Stimulated activated CD4-positive, alpha-beta T cell treated with anti-CD3 and anti-CD28 coated beads, Interleukin-12 subunit alpha, Interleukin-12 subunit beta, amount 100 ng/mL, for 48 hours (primary cell): ENCODE measurements at places on chromosomes 6 and 20.

DNA sequence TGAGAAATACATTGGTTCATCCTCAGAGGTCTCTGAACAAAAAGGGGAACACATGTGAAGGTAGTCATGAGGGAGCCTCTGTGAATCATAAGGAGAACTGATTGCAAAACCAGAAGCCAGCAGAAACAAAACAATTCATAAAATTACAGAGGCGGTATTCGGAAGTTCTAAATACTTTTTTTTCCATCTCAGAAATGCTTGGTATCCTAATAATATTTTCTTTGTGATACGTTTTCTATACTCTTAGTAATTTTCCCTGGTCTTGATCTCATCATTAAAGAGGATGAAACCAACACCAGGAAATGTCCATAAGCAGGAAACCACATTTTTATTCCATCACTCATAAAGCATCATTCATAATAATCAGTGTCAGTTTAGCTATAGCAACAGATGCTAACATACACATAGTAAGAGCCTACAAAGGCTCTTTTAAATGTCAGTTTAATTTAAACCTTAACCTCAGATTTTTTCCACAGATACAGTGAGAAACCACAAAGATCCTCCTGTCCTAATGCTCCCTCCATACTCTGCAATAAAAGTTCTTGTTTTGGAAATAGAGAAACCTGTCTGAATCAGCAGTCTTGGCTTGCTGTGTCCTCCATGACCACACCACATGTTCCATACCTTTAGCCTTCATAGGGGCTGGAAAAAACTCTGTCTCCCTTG, 29.2 kb downstream of the SGK1 start:
- no peak for DNase-seq

DNA sequence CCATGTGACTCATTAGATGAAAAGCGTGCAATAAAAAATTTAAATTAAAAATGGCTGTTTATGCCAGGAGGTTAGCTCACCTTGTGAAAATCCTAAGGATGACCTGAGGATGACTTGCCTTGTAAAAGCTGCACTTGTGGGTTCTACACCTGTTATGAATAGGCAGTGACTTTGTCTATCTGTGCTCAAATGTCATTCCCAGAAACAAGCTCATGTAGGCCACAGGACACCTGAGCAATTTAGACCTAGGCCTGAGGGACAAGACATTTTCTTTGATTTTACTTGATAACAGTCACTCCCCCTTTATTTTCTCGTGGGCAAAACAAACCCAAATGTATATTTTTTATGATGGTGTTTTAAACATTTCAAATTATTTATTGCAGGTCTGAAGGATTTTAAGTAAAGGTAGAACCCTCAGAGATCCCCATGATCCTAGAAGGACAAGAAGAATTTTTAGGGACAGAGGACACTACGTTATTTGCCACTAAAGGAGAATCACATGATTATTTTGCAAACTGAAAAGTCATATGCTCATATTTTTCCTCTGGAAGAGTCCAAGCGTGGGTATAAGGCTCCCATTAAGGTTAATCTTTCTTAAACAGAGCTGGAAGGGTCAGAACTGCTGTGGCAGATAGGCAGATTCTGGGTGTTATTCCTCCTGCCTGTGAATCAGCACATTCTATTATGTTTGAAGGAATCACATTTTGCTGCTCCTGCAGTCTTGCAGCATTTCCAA, 277.5 kb upstream of the MAN1A1 start:
- DNase-seq: no peak

- DNase-seq: no peak
Observed at GRCh38 chr6:22322103-22323030, 25.5 kb upstream of the PRL start.

DNA sequence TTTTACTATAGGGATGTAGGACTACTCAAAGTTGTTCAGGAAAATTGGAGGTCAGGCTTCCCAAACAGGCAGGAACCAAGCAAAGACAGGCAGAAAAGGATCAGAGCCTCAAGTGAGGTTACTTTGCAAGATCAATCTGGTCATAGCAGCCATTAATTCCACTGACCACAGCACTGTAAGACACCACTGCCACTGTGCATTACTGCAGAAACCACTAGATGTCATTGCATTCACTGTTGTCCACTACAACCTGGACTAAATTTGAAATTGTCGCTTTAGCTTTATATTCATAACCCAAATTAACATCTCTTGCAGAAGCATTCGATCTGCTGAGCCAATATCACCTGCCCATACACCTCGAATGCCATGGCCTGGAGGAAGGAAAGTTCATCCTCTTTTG, 126.9 kb upstream of the UFL1 start:
- no peak for DNase-seq

DNA sequence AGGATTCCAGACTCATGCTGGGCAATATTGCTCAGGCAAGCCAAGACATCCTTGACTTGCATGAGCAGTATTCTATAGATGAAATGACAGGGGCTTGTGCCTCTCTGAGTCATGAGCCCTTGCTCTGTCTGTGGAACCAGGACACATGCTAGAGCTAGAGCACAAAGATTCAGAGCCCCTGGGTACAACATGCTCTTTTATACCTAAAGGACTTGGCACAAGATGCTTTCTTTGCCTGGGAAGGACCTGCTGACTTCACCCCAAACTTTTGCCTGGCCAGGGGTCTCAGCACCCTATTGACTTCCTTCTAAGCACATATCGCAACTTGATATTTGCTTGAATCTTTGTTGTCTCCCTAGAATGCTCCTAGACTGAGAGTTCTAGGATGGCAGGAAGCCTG, 27.4 kb downstream of the TGM6 start:
- no peak for DNase-seq

GRCh38 chr6:4610256-4610655, 165.9 kb upstream of the CDYL start:
- no peak for DNase-seq

GRCh38 chr6:143195349-143195845, 134.7 kb downstream of the AIG1 start:
- no peak for DNase-seq

DNA sequence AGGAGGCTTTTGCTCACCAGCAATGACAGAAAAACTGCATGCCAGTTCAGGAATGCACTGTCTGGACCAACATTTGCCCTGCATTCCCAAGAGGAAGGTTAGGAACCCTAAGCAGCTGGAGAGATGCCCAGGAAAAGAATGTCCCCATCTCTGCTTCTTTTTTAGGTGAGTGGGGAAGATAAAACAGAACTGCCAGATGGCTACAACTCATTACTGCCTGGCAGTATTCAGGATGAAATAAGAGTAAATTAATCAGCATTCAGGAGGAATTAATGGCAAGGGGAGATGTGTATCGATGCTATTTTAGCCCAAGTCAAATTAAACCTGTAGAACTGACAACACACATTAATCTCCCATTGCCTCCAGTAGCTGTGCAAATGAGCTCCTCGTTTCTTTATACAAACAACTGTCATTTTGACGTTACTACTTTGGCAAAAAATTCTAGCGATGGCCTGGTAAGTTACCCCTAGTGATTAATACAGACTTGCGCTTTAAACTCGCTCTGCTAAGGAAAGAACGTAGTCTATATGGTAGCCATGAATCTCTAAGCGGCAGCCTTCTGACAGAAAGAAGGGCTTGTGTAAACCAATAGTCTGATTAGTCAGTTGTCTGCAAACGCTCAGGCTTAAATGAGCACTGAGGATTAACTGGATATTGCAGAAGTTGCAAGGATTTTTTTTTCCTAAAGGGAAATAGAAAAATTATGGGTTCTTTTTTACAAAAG, 16.7 kb upstream of the SMLR1 start:
- DNase-seq: no peak

DNA sequence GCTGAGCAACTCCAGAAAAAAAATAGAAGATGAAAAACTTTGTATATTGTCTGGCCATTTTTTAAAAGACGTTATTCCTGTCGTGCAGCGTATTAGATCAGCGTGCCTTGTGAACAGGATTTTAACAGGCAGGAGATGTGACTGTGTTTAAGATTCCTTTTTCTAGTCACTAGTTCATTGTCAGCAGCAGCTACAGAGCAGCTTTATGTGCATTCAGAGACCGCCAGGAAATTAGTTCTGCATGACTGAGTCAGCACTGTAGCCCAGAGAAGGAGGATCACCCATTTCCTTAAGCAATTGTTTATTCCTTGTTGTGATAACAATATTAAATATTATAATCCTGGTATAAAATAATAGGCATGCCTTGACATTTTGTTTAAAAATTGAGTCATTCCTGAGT, 75.4 kb upstream of the ADGRB3 start:
- no peak for DNase-seq
